ENCODE measurements at places on chromosomes 1 and 21. TPM values are rescaled to one million over a fixed set of nuclear protein-coding genes. Genes with fewer than 3 reads are reported as not detected.

Gene LCE2C
- total RNA-seq = not detected

Gene KIF2C
- total RNA-seq = 19.1 TPM

Gene SPSB1
- 40.6 TPM for total RNA-seq

Gene ATP8B2
- 144 TPM for total RNA-seq

Gene FCMR
- not detected for total RNA-seq

Gene CELA2B
- total RNA-seq = not detected
